ENCODE measurements at places on chromosomes 12 and 14.

GRCh38 chr12:8011331-8011730 lies 21.2 kb upstream of the FOXJ2 start:
- no peak for DNase-seq

DNA sequence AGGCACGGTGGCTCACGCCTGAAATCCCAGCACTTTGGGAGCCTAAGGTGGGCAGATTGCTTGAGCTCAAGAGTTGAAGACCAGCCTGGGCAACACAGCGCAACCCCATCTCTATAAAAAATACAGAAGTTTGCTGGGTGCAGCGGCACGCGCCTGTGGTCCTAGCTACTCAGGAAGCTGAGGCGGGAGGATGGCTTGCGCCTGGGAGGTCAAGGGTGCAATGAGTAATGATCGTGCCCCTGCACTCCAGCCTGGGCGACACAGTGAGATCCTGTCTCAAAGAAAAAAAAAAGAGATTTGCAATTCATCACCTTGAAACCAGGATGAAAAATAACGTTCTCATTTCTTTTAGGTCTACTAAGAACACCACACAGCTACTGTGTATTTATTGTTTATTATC lies 4.0 kb downstream of the STX2 start:
- no peak for DNase-seq

GRCh38 chr12:132759359-132759758 lies 2.3 kb downstream of the ANKLE2 start:
- no peak for DNase-seq

GRCh38 chr14:99589031-99589441 lies 15.0 kb downstream of the CCDC85C start:
- DNase-seq, result no peak

GRCh38 chr12:27585739-27586265 lies 61.8 kb downstream of the PPFIBP1 start:
- DNase-seq, result no peak

DNA sequence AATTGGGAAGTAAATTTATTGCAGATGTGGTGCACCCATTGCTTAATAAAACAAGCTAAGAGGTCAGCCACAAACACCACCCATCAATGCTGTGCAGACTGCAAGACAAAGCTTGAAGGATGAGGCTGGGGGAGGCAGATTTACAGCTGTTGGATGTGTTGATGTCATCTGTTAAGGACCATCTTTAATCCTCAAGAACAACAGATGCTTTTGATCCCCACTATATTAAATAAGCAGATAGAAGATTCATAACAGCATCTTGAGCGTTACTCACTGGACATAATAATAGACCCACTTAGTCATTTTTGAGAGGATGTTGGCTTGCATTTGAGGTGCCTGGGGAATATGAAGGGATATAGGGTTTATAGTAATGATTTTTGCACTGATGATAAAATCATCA lies 58.8 kb downstream of the GPR68 start:
- no peak for DNase-seq

DNA sequence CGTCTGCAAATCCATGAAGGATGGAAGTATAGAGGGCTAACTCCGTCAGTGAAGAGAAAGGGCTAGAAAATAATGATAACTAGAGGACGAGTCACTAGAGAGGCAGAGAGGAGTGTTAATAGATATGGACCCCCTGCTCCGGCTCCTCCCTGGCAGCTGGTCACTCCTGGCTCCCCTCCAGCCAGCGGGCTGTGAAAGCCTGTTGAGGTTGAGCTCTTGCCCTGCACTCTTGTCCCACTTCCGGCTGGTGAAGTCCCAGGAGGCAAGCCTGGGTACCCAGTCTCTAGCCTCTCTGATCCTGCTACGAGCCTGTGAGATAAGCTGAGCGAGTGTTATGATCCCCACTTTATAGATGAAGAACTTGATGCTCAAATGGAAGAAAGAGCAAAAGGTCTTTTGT lies 90.3 kb downstream of the RFX4 start:
- DNase-seq, result no peak

- no peak for DNase-seq
Observed at GRCh38 chr12:119354172-119354571, 19.6 kb downstream of the CCDC60 start.

DNA sequence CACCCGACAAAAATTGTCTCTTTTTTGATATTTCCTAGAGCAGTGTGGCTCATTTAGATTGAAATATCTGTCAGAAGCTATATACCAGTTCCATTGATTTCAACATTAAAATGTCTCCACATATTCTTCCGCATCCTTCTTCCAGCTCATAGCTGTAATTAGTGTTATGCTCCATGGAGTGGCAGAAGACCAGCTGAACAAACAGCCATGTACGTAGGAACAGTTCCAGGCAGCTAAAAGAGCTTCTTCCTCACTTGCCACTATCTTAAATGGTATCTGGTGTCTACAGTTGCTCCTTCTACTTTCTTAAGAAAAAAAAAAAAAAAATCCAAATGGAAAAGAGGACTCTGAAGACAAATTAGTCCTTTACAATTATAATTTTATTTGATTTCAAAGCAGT lies 848.0 kb downstream of the DIO2 start:
- no peak for DNase-seq

DNA sequence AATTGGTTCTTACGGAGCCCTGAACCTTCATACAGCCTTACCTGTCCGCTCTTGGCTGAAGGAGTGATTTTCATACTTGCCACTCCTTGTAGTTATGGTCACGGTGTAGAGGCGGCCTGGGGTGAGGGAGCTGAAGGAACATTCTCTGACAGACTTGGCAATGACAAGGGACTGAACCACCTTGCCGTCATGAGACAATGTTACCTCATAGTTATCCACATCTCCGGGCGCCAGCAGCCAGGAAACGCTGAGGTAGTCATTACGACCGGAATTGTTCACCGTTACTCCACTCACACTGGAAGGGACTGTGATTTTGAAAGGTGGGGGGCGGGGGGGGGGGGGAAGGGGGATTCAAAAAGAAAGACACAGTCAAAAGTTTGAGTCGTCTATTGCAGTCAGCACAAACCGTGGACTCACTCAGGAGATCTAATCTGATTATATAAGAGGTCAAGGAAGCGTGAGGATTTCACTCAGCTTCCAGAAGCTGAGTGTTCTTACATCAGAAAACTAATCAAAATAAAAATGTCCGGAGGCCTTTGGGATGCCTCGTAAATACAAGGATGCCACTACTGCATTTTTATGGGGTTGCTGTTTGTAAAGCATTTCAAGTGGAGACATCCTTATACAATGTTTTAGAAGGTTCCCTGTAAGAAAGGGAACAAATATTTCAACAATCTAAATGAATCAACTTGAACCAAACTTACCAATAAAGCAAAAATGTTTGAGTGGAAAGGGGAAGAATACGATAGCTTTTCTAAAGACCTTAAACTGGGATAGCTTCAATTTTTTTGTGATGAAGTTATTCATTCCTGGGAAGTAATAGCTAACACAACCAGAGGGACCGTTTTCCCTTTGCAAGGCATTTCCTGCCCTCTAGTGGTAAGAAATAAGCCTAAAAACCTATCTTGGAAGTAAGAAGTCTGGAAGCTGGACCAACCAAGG lies 60.6 kb downstream of the PTPRB start:
- peak; percentile 57 for DNase-seq

DNA sequence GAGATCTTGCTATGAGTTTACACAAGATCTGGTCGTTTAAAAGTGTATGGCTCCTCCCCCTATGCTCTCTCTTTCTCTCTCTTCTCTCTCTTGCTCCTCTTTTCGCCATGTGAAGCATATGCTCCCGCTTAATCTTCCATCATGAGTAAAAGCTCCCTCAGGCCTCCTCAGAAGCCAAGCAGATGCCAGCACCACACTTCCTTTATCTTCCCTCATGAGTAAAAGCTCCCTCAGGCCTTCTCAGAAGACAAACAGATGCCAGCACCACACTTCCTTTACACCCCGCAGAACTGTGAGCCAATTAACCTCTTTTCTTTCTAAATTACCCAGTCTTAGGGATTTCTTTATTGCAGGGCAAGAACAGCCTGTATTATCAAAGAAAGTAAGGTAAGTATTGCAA lies 152.4 kb downstream of the SEC23A start:
- no peak for DNase-seq

DNA sequence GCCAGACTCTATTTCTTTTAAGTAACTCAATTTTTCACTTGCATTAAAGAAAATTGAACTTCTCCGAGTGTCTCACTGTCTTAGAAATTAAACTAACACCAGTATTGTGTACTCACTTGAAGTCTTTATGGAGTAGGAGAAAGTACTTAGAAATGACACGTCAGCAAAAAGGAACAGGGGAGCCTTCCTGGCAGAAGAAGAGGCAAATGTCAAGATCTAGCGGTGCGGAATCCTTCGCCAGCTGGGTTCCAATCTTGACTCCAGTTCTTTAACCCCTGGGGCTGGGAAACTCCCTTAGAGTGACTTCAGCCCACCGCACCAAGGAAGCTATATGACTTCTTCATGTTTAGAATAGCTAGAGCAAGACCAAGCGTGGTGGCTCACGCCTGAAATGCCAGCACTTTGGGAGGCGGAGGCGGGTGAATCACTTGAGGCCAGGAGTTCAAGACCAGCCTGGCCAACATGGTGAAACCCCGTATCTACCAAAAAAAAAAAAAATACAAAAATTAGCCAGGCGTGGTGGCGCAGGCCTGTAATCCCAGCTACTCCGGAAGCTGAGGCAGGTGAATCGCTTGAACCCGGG lies 34.4 kb downstream of the WBP11 start:
- peak; percentile 75 for DNase-seq

DNA sequence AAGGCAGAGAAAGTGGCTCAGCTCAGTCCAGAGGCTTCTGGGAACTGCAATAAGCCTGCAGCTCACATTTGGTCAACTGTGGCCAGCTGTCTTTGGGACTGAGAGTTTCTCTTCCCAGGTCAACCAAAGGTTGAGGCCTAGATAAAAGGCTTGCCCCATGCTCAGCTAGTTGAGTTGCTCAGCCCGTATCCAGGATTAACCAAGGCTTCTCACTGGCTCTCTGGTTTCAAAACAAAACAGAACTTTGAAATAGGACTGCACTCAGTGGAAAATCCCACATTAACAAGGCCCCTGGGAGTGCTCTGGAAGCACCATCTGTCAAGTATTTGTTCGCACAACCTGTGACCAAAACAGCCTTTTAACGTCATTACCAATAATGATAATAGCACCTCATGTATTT lies 40.3 kb upstream of the NUAK1 start:
- no peak for DNase-seq

DNA sequence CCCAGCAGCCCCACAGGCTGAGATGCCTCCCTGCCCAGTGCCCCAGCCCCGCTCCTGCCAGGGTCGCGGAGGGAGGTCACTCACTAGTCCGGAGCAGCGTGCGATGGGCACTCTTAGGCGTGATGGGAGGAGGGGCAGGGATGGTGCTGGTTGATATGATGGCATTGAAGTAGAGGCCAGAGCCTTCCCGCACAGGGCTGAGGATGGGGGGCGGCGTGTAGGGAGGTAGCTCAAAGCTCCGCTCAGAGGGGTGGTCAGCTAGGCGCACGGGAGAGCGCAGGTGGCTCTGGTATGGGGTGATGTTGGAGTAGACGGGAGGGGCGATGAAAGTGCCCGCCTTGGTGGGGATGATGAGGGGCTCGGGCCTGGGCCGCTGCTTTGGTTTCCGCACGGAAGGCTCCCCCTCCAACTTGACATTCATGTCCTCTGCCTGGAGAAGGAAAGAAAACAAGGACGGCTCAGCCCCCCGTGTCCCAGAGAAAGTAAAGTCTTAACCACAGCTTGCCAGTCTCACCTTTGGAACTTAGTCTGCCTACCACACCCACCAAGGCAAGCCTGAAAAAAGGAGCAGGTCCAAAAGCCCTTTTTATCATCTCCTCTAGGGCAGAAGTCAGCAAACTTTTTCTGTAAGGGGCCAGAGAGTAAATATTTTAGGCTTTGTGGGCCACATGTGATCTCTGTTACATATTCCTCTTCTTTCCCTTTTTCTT lies 15.5 kb upstream of the PNMA1 start:
- no peak for DNase-seq

DNA sequence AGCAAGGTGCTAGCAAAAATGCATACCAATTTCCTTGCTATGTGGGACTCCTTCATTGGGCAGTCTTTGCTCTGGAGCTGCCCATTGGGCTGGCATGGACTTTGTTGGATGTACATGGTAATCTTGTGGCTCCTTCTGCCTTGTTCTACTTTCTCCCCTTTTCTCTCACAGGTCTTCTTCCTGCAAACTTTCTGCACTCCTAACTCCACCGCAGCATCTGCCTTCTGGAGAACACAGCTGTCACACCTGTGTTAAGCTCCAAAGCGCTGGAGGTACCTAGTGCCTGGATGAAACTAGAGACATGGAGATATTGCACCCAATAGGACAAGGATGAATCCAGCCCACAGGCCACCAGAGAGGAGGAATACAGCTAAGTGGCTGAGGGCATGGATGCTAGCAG lies 60.7 kb upstream of the CCND2 start:
- no peak for DNase-seq

DNA sequence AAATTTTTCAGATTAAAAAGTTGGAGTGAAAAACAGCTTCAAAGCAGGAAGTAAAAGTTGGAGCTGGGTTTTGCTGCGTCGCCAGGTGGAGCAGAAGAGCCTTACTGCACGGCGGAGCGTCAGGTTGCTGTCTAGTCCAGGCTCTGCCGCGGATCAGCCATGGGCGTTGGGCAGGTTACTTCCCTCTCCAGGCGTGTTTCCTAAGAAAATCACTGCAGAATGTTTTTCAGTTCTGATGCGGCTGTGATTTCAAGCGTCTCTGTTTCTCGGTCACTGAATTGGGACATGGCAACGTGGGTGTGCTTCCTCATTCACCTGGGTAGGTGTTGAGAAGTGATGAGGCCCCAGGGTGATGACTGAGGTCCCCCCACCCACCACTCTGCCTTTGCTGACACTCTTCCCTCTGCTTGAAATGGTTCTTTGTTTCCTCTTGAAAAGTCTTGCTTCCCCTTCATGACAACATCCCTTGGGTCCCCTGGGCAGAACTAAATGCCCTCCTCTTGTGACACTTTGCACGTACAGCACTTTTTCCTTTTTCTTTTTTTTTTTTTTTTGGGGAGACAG lies 7.6 kb downstream of the EVL start:
- peak; percentile 88 for DNase-seq

DNA sequence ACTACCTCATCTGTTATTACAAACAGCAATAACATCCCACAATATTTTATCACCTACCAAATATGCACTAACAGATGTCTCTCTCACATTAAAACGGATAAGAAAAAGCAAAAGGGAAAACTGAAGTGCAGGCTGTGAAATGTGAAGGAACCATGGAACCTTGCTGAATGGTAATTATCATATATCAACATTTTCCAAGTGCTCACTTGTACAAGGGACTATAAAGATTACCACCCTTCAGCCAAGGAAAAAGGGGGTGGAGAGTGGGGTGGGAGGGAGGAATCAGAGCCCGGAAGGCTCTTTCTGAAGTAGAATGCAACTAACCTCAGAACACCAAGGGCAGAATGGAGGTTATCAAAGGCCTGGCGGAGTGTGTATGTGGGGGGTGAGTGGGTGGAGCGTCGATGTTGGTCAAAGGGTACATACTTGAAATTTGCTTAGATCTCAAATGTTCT lies 1.2 kb downstream of the SNX6 start:
- DNase-seq, result peak; percentile 79

DNA sequence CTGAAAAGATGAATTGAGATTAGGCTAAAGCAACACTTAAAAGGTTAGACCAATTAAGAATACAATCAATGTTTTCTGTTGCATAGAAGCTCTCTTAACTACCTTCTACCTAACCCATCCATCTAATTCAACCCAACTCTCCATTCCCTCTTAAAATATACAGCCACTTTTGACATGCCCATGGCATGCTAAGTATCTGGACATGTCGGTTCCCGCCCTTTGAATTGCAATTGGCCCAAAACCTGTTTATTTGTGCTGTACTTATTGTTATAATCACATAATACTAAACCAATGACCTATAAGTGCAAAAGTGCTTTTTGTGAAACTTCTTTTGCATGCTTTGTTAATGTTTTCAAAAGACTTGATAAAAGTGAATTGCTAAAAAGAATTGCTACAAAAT lies 37.6 kb upstream of the APPL2 start:
- no peak for DNase-seq
